HS-5 (cell line): ENCODE measurements at places on chromosomes 11 and 22.

DNA sequence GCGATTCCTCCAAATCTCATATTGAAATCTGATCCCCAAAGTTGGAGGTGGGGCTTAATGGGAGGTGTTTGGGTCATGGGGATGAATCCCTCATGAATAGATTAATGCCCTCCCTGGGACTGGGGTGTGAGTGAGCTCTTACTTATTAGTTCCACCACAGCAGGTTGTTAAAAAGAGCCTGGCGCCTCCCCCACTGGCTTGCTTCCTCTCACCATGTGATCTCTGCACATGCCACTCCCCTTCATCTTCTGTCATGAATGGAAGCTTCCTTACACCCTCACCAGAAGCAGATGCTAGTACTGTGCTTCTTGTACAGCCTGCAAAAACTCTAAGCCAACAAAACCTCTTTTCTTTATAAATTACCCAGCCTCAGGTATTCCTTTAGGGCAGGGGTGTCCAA lies 8.8 kb downstream of the RRAS2 start:
- no peak for DNase-seq

GRCh38 chr22:23237841-23238240 lies 57.5 kb downstream of the BCR start:
- no peak for DNase-seq

DNA sequence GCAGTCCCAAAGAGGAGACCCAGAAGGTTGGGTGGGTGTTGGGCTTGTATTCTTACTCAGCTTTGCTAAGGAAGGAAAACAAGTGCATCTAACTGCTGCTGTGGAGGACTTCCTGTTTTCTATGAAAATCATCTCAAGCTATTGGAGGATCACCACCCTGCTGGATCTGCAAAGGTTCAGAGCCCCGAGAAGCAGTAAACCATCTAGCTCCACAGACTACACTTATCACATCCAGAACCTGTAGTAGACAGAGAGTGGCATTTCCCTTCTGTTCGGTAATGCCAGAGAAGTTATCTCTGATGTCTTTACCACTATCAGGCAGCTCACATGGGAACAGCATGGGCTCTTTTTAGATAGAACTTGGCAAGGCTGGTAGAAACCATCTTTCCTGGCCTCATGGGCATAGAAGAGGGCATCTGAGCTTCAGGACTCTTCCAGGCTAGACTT lies 21.7 kb downstream of the KCNJ1 start:
- DNase-seq = no peak

DNA sequence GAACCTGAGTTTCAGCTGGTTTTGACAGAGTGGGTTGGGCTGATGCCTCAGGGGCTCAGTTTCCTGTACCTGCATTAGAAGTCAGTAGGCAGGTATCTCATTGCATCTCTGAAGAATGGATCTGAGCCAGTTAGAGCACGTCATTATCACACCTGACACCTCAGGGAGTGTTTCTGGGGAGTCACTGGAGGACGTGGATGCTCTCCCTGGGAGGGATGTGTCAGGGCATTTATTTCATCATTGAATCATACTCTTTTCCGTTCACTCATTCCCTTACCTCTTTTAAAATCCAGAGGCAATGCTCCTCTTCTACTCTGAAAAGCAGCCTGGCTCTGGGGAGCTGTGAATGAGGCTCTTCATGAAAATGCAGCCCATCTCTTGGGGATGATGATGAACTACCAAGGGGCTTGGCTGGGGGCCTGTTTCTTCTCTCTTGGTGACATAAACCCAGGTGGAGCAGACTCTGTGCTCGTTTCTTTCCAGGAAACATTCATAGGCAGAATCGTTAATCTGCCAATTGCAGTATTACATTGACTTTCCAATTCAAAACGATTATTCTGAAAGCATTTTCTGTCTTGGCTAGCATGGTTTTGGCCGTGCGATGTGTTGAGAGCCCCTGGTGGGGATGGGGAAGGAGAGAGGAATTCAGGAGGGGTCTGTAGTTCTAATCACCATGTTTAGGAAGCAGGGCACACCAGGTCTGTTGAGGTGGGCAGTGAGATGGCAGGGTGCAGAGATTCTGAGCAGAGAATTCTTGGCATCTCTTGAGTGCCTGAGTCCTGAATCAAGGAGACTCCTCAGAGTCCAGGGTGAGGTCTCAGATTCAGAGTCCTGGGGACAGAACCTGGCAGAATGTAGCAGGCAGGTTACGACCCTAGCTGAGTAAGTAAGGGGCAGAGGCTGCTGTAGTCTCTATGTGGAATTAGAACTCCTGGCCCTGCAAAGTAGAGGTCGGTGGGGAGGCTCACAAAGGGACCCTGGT lies 12.6 kb downstream of the PARVA start:
- DNase-seq = no peak

DNA sequence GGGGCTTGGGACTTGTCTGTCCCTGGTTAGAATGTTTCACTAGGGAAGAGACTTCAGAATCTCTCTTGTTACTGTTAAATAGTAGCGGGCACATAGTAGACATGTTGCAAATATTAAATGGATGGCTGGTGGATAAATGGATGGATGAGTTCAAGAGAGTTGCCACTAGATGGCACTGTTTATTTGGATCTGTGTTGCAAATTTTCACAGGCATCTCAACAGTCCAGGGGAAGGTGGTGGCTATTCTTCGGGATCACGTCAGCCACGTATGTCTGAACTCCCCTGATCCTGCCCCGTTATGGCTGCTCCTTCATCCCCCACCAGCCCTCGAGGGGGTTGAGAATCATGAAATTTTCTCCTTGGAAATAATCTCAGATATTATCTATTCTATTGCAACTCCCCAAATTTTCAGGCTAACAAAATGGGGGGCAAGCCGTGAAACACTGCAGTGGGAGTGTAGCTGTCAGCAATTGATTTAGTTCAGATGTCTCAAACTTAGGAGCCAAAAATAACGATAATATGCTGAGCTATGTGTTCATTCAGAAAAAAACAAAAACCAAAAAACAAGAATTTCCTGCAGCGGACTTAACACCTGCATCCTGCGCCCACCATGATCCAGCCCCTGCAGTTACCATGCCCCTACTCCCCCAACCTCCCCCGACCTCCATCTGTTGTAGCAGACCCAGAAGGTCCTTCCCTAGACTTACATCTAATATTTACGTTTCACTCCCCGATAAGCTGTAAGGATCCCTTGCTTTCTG lies 29.1 kb upstream of the BIRC3 start:
- DNase-seq = peak; percentile 92

DNA sequence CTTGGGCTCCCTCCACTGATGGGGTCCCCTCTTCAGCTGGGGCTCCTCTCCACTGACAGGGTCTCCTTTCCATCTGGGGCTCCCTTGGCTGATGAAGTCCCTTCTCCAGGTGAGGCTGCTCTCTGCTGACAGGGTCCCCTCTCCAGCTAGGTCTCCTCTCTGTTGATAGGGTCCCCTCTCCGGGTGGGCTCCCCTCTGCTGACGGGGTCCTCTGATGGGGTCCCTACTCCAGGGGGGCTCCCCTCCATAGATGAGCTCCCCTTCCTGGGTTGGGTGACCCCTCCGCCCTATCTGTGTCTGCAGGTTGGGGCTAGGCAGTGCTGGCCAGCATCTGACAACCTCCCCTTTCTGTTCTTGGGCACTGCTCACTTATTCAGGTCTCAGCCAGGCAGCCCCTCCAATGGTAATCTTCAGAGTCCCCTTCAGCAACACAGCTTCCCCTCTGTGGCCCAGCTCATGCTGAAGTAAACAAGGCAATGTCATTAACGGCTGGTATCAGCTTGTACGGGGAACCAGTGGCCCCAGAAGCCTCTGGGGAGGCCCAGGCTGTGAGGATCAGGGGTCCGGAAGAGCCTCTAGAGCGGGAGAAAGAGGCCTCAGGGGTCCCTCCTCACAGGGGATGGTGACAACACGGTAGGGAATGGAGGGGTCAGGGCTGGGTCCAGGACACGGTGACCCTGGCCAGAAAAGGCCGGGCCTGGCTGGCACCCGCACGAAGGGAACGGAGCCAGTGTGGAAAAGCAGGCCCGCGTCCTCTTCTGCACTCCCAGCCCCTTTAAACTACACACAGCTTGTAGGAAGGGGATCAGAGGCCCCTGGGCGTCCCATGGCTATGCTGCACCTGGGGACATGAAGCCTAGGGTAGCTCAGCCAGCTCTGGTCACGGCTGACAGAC lies 9.6 kb upstream of the CD81 start:
- no peak for DNase-seq

DNA sequence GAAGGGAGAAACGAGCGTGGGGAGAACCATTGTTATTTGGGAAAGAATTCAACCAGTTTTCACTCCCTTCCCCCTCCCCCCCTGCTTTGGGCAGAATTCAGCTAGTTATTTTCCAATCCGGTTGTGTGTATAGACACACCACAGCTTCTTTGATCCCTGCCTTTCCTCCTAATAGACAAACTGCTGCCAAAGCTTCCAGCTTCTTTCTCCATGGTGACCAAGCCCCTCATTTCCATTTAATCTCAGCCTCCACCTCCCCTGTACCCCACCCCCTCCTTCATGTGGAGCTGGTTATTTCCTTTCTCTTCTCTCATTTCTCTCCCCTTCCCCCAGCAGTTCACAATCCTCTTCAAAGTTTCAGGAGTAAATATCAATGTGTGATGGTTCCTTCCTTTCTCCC lies 24.8 kb upstream of the PKNOX2 start:
- DNase-seq = no peak

DNA sequence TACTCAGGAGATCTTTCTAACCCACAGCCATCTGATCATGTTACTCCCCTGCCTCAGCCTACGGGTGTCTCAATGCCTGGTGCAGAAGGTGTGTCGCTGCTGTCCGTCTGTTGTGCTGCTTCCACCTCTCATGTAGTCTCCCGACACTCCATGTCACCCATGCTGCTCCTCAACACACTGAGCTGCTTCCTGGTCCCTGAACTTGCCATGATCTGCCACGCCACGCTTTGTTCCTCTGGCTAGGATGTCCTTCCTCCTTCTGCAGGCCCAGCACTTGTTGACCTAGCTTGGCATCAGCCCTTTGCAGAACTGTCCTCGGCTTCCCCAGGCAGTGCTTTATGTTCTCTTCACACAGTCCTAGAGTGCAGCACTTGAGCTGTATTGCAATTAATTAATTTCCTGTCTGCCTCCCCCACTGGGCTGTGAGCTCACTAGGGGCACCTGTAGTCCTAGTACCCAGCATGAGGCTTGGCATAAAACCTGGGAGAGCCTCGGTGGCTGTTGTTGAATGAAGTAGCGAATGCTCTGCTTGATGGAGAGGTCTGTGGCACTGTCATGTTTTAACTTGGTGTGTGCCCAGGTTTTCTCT lies 9.5 kb downstream of the GTPBP1 start:
- no peak for DNase-seq

- no peak for DNase-seq
These were observed 278.5 kb downstream of the CASP12 start for GRCh38 chr11:104619751-104620150.

- DNase-seq = no peak
These were observed 173.4 kb downstream of the NCAM1 start for GRCh38 chr11:113134626-113135025.

GRCh38 chr11:2151500-2152257 lies 9.3 kb downstream of the INS start:
- DNase-seq = no peak

DNA sequence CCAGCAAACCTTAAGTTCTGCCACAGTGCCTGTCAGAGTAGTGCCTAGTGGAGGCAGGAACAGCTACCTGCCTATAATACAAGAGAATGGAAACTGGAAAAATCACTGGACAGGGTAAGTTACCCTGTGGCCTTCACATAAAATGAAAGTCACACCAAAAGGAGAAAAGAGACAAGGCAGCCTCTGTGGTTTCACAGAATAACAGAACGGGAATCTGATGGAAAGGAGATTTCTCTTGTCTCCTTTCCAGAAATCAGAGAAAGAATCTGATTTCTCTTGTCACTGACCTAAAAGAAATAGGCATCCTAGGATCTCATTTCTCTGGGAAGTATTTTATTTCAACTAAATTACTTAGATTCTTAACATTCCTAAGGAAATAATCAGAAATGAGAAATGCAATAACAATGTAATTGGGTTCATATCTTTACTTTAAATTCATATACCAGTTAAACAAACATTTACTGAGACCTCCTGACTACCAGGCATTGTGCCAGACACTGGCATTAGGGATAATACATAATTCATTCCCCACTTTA lies 41.6 kb downstream of the PRCP start:
- peak; percentile 87 for DNase-seq

DNA sequence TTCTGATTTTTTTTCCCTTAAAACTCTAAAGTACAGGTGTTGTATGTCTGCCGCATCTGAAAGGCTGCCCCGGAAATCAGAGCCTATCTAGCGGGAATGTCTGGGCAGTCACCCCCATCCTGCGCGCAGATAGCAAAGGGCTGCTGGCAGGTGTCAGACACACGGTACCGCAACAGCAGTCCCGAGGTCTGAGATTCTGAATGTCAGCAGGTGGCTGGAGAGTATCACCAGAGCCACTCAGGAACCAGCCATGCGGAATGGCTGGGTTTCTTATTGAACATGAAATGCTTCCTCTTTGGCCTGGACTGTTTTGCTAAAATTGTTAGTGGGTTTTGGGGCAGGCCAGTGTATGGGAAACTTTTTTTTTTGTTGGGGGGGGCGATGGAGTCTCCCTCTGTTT lies 53.3 kb downstream of the CERK start:
- no peak for DNase-seq

DNA sequence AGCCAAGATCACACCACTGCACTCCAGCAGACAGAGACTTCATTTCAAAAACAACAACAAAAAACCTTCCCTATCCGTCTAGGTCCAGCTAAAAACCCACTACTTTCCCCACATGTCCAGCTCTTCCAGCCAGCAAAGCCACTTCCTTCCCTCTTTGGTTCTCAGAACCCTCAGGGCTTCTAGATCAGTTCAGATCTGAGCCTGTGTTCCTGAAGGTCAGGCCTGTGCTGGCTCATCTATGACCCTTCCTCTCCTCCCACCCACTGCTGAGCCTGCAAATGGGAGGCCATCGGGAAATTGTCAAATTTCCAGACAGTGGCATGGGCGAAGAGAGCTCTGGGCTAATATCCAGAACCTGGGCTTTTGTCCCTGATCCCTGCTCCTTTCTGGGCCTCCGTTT lies 37.8 kb downstream of the SLCO2B1 start:
- no peak for DNase-seq

DNA sequence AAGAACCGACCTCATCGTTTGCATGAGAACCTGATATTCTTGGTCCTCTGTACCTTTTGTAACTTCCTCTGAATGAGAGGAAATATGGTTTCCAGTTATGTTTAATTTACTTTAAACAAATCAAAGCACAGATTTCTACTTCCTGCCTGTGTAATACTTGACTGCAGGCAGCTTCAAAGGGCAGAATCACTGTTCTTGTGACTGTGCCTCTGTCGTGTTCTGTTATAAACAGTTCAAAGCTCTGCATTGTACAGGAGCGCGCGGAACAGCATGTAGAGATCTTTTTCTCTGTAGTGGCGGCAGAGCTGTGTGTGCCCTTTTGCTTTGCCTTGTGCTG lies 73.2 kb upstream of the CLDN5 start:
- no peak for DNase-seq
